ENCODE measurements at places on chromosomes 12 and 14. TPM values are rescaled to one million over a fixed set of nuclear protein-coding genes. Genes with fewer than 3 reads are reported as not detected.

Gene TAS2R8
- total RNA-seq, result not detected

Gene LRCOL1
- 0.19 TPM for total RNA-seq

Gene ASCL1
- not detected for total RNA-seq

Gene KLRB1
- not detected for total RNA-seq

Gene DPY19L2
- 1.3 TPM for total RNA-seq

Gene WSCD2
- total RNA-seq, result not detected

Gene SPX
- 2.4 TPM for total RNA-seq

Gene PRH2
- 0.91 TPM for total RNA-seq

Gene MEG3
- not detected for total RNA-seq

Gene CABP1
- not detected for total RNA-seq

Gene SMCO2
- not detected for total RNA-seq

Gene PLBD1
- total RNA-seq, result not detected

Gene NTF3
- not detected for total RNA-seq

Gene PZP
- total RNA-seq, result not detected

Gene CPM
- total RNA-seq, result 1.5 TPM

Gene KRT79
- total RNA-seq, result 0.34 TPM

Gene SP7
- total RNA-seq, result not detected

Gene GLT1D1
- total RNA-seq, result 0.08 TPM

Gene MUCL1
- not detected for total RNA-seq

Gene MMP17
- 26.2 TPM for total RNA-seq

Gene NEUROD4
- not detected for total RNA-seq

Gene TMPRSS12
- total RNA-seq, result not detected

Gene CD163L1
- 1.1 TPM for total RNA-seq

Gene MBD6
- total RNA-seq, result 25.7 TPM

Gene TAS2R7
- not detected for total RNA-seq

Gene NKX2-8
- not detected for total RNA-seq

Gene TSPAN11
- total RNA-seq, result 2.4 TPM

Gene EIF2S1
- total RNA-seq, result 285 TPM

Gene ZNF705A
- total RNA-seq, result not detected

Gene RNASE7
- not detected for total RNA-seq

Gene CLEC6A
- not detected for total RNA-seq

Gene JPH4
- not detected for total RNA-seq

Gene RASSF9
- total RNA-seq, result not detected
